ENCODE measurements at places on chromosomes 16 and 17. TPM values are rescaled to one million over a fixed set of nuclear protein-coding genes. Genes with fewer than 3 reads are reported as not detected.

DNA sequence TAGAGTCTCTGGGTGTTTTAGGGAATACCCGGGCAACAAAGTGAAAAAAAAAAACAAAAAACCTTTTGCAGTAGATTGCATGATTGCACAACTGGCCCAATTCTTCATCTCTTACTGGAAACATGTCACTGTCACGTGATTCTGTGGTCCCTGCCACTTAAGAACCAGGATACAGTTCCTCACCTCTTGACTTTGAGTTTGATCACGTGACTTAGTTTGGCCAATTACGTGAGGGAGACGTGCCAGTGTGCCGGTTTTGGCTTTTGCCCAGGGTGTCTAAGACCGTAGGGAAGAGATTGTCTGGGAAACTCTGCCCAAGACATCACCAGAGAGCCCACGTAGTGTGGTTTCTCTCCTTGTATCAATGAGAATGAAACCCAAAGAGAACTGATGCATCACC lies 88.7 kb downstream of the GRIN2A start:
- no peak overlapping the region for H3K27ac ChIP-seq
- DNase-seq, result no peak
- H3K4me3 ChIP-seq, result no peak overlapping the region
- no peaks in the 10 kb centered on the region for H3K4me1 ChIP-seq
- no peaks in the 10 kb centered on the region for H3K27me3 ChIP-seq
- H3K36me3 ChIP-seq, result no peaks in the 10 kb centered on the region

ADCY9 gene
- 5.4 TPM for total RNA-seq

EPN3 gene
- total RNA-seq, result not detected

OR4D1 gene
- not detected for total RNA-seq

GRCh38 chr17:37818689-37819088 lies 73.8 kb upstream of the HNF1B start:
- H3K27me3 ChIP-seq, result no peaks in the 10 kb centered on the region
- no peaks in the 10 kb centered on the region for H3K36me3 ChIP-seq
- no peak overlapping the region for H3K27ac ChIP-seq

DNA sequence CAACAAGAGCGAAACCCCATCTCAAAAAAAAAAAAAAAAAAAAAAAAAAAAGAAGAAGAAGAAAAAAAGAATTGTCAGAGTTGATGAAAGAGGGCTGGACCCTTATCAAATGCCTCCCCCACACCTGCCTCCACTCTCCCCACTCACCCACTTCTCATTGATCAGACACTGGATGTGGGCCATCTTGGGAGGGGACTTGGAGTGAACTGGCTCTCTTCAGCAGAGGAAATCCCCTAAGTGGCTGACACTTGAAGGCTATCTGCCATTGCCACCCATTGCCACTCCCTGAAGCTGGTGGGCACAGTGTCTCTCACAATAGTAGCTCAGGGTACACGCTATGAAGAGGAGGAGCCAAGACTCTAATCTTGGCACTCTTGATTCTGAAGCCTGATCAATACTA lies 1.6 kb downstream of the ITGA2B start:
- H3K4me3 ChIP-seq, result no peak overlapping the region
- H3K36me3 ChIP-seq, result no peaks in the 10 kb centered on the region
- peaks cover 21% of the 10 kb centered on the region for H3K27me3 ChIP-seq

TEX19 gene
- total RNA-seq, result under 0.01 TPM

KRTAP3-1 gene
- total RNA-seq, result not detected

HBA2 gene
- total RNA-seq, result not detected

DNA sequence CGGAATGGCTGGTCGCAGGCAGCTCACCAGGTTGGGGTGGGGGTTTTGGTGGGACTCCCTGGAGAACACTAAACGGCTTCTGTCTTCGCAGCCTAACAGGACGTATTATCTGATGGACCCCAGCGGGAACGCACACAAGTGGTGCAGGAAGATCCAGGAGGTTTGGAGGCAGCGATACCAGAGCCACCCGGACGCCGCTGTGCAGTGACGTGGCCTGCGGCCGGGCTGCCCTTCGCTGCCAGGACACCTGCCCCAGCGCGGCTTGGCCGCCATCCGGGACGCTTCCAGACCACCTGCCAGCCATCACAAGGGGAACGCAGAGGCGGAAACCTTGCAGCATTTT lies 59.7 kb downstream of the PDPK1 start:
- H3K4me1 ChIP-seq, result no peaks in the 10 kb centered on the region
- no peaks in the 10 kb centered on the region for H3K27me3 ChIP-seq
- no peak overlapping the region for H3K27ac ChIP-seq

All from IMR-90 (cell line).